Progenitor cell of endocrine pancreas (in vitro differentiated cells): ENCODE measurements at places on chromosomes 7 and 10. TPM values are rescaled to one million over a fixed set of nuclear protein-coding genes. Genes with fewer than 3 reads are reported as not detected.

The CYP26C1 gene
- 0.26 and 0.29 TPM in 2 replicates for total RNA-seq

The FZD8 gene
- 27.4 TPM in 2 replicates for total RNA-seq

The GPER1 gene
- 0.50 and 0.64 TPM in 2 replicates for total RNA-seq

The FAM3C gene
- total RNA-seq: 39.1 and 48.2 TPM in 2 replicates

The MMD2 gene
- total RNA-seq: not detected in 2 replicates

The WNT2 gene
- 0.33 and 0.46 TPM in 2 replicates for total RNA-seq

GRCh38 chr7:48755061-48755555, 169.2 kb upstream of the CDC14C start:
- H3K27me3 ChIP-seq: no peaks in the 10 kb centered on the region
- DNase-seq: no peak
- no peak overlapping the region for H3K4me3 ChIP-seq
- no peaks in the 10 kb centered on the region for H3K36me3 ChIP-seq
- H3K4me1 ChIP-seq: no peaks in the 10 kb centered on the region

DNA sequence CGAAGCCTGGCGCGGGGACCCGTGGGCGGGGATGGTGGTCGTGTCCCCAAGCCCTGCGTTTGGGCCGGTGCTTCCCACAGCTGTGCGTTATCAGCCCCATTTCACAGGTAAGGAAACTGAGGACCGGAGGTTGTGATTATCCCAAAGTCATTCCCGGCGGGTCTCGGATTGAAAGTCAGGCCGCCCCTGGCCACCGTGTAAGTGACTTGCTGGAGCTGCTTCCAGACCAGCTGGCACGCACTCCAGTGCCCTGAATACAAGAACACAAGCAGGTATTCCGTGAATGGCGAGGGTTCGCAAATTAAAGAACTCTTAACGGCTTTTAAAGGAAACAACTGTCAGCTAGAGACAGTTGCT, 675 bp upstream of the ATE1 start:
- H3K27ac ChIP-seq: peak overlapping the region; percentile 95
- peak overlapping the region; percentile 82 for H3K4me3 ChIP-seq
- peaks cover 10% of the 10 kb centered on the region for H3K36me3 ChIP-seq
- no peak for DNase-seq
- peaks cover 33% of the 10 kb centered on the region for H3K4me1 ChIP-seq

GRCh38 chr10:124296121-124296812, 122.5 kb downstream of the OAT start:
- H3K4me1 ChIP-seq: no peaks in the 10 kb centered on the region
- peaks cover 2% of the 10 kb centered on the region for H3K27me3 ChIP-seq
- no peaks in the 10 kb centered on the region for H3K36me3 ChIP-seq
- DNase-seq: no peak
- no peak overlapping the region for H3K27ac ChIP-seq
- no peak overlapping the region for H3K4me3 ChIP-seq

GRCh38 chr7:128204455-128204854, 36.6 kb upstream of the LEP start:
- peaks cover 64% of the 10 kb centered on the region for H3K27me3 ChIP-seq
- no peaks in the 10 kb centered on the region for H3K36me3 ChIP-seq
- peaks cover 8% of the 10 kb centered on the region for H3K4me1 ChIP-seq

GRCh38 chr10:96501985-96502384, 11.7 kb downstream of the TLL2 start:
- peaks cover 12% of the 10 kb centered on the region for H3K27me3 ChIP-seq
- H3K27ac ChIP-seq: no peak overlapping the region
- no peaks in the 10 kb centered on the region for H3K4me1 ChIP-seq
- H3K4me3 ChIP-seq: no peak overlapping the region
- no peak for DNase-seq
- H3K36me3 ChIP-seq: no peaks in the 10 kb centered on the region

- H3K4me1 ChIP-seq: peaks cover 59% of the 10 kb centered on the region
- no peak for DNase-seq
- H3K27me3 ChIP-seq: no peaks in the 10 kb centered on the region
- H3K4me3 ChIP-seq: no peak overlapping the region
These were observed 26.4 kb downstream of the PDLIM1 start for GRCh38 chr10:95264227-95265051.

DNA sequence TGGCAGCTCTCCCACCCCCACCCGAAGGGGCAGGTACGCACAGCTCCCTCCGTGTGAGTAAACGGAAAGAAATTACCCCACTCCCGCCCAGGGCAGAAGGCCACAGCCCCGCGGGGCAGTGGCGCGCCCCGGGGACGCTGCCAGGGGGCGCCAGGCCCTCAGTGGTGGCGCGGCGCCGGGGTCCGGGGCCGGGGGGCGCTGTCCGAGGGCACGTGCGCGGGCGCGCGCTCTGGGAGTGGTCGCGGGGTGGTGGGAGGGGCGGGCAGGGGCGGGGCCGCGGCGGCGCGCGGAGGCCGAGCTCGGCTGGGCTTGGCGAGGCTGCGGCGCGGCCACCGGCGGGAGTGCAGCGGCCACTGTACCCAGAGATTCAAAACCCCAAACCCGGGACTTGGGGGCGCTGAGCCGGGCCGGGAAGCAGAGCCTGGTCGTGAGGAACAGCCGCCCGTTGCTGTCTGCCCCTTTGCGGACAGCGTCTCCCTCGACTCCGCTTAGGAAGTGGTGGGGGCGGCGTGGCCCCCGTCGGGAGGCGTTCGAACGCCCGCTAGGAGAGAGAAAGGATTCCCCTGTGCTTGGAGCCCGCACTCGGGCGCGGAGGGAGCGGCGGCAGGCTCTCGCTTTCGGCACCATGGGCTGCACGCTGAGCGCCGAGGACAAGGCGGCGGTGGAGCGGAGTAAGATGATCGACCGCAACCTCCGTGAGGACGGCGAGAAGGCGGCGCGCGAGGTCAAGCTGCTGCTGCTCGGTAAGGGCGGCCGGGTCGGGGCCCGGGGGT, at the start of gene GNAI1:
GNAI1 (plus strand) TSS at position 296 of the 773 bp plus-strand sequence; CDS start at position 626, 330 bp downstream.
- peak; percentile 83 for DNase-seq
- H3K4me3 ChIP-seq: peak within 1 kb of the TSS; percentile 97
- no peaks in the 10 kb centered on the region for H3K27me3 ChIP-seq
- no peaks in the 10 kb centered on the region for H3K36me3 ChIP-seq
- H3K4me1 ChIP-seq: peaks cover 30% of the 10 kb centered on the region
- peak within 1 kb of the TSS; percentile 98 for H3K27ac ChIP-seq

- peaks cover 10% of the 10 kb centered on the region for H3K27me3 ChIP-seq
- no peak overlapping the region for H3K27ac ChIP-seq
- no peak overlapping the region for H3K4me3 ChIP-seq
- no peak for DNase-seq
These were observed 7.4 kb upstream of the TSPAN33 start for GRCh38 chr7:129136887-129137642.

DNA sequence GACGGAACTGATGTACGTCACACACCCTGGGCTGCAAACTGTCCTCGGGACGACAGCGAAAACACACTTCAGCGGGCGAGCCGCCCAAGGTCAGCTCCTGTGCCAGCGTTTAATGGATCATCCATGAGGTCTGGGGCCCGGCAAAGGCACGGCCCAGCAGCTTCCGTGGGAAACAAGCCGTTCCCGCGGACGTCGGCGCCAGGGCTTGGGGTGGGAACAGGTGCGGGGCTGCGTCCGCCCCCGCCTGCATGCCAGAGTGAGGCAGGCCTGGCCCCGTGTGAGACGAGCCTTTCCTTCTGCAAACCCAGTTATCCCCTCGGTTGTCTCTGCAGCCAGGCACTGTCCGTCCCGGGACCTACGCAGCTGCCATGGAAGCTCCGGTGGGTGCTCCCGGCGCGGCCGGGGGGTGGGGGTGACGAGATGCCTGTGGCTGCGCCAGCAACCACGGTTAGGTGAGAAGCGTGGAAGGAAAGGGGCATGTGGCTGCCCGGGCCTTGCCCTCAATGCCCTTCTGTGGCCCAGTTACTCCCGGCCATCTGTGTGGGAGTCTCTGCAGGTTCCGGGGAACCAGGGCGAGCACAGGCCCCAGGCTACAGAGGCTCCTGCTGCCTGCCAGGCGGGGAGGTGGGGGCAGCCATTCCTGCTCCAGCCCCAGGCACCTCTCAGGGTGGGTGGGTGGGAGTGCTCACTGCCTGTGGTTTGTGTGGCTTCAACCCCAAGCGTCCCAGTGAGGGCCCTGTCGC, 42.2 kb upstream of the PDGFA start:
- H3K36me3 ChIP-seq: peaks cover 4% of the 10 kb centered on the region
- no peak overlapping the region for H3K4me3 ChIP-seq
- no peak overlapping the region for H3K27ac ChIP-seq
- no peaks in the 10 kb centered on the region for H3K27me3 ChIP-seq
- DNase-seq: no peak

DNA sequence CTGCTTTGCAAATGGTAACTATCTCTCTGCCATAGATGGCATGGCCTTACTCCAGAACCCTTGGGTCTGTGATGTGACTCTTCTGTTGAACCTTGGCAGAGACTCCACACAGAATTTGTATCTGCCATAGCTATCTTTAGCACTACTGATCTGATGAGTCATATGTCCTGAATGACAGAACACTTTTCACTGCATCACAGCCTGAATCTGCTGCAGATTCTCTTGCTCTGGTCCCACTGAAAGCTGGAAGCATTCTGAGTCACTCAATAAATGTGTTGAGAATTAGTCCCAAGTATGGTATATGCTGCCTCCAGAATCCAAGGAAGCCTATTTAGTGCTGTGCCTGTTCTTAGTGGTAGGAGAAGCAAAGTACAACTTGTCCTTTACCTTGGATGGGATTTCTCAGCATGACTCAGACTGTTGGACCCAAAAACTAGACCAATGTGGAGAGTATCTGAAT, 39.5 kb upstream of the ANKRD1 start:
- no peak overlapping the region for H3K4me3 ChIP-seq
- no peaks in the 10 kb centered on the region for H3K27me3 ChIP-seq
- no peak overlapping the region for H3K27ac ChIP-seq
- H3K36me3 ChIP-seq: no peaks in the 10 kb centered on the region

- no peak overlapping the region for H3K4me3 ChIP-seq
- no peak for DNase-seq
- H3K27me3 ChIP-seq: peaks cover 4% of the 10 kb centered on the region
- peaks cover 2% of the 10 kb centered on the region for H3K36me3 ChIP-seq
- H3K4me1 ChIP-seq: no peaks in the 10 kb centered on the region
These were observed 104.7 kb downstream of the PDGFA start for GRCh38 chr7:414681-415560.

DNA sequence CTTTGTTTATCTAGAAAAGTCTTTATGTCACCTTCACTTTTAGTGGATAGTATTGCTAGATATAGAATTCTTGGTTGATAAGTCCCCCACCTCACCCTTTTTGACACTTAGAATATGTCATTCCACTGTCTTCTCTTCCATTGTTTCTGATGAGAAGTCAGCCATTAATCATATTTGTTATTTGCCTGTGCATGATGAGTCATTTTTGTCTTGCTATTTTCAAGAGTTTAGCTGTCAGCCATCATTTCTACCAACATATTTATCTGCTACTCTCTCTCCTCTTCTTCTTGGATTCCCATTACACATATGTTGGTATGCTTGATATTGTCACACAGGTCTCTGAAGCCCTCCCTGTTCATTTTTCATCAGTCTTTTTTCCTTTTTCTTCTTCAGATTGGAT, 160.8 kb upstream of the TCF7L2 start:
- no peak overlapping the region for H3K27ac ChIP-seq
- DNase-seq: no peak
- H3K4me3 ChIP-seq: no peak overlapping the region
- H3K36me3 ChIP-seq: peaks cover 9% of the 10 kb centered on the region
- H3K4me1 ChIP-seq: peaks cover 26% of the 10 kb centered on the region

DNA sequence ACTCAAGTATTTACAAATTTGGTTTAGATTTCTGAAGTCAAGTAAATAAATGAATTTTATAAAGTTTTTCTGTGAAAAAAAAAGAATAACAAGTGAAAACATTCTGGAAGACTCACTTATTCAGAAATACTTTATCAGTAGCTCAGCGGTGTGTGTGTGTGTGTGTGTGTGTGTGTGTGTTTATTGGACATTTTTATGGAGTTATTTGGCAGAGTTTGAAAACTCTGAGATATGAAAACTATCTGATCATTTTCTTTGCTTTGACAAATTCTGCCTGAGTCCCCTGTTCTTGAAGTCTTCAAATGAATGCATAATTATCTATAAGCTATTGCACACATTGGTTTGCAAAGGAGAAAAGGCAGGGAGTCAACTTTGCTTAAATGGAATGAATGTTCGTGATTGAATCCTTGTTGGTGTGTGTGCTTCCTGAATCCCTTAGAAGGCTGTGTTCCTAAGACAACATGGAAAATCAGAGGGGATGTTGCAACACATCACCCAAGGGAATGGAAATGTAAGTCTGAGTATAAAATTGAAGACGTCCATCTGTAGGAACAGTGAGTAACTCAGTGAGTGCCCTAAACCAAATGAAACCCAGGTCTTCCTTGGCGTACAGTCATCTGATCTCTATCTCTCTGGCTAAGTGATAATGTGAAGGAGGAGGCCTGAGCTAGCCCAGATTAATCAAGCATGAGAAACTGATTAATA, 160.9 kb downstream of the REEP3 start:
- H3K27ac ChIP-seq: no peak overlapping the region
- no peaks in the 10 kb centered on the region for H3K36me3 ChIP-seq
- no peak overlapping the region for H3K4me3 ChIP-seq
- DNase-seq: no peak
- no peaks in the 10 kb centered on the region for H3K27me3 ChIP-seq

DNA sequence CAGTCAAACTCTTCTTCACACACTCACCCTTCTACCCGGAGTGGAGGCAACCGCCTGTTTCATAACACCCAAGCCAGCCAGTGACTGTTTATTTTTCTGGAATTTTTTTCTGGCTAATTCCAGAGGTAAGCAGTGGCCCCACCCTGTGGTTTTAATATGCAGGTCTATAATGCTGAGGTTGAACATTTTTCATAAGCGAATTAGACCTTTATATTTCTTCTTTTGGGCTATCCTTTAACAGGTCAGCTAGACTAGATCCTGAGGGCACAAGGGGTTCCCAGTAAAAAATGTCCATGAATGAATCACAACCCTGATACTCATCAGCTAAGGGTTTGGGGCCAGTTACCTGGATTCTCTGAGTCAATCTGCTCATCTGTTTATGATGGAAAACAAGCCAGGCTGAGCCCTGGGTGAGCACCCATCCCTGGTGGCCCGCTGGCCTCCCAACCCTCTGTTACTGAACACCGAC, 76.2 kb downstream of the GRB10 start:
- no peak for DNase-seq
- peaks cover 5% of the 10 kb centered on the region for H3K4me1 ChIP-seq
- peaks cover 14% of the 10 kb centered on the region for H3K36me3 ChIP-seq
- peaks cover 17% of the 10 kb centered on the region for H3K27me3 ChIP-seq
- no peak overlapping the region for H3K27ac ChIP-seq
- H3K4me3 ChIP-seq: no peak overlapping the region

GRCh38 chr10:68153473-68154210, 44.4 kb downstream of the MYPN start:
- no peaks in the 10 kb centered on the region for H3K27me3 ChIP-seq
- no peaks in the 10 kb centered on the region for H3K36me3 ChIP-seq
- peaks cover 12% of the 10 kb centered on the region for H3K4me1 ChIP-seq
- H3K27ac ChIP-seq: peak overlapping the region; percentile 91

GRCh38 chr7:80182630-80183276, 48.1 kb downstream of the GNAI1 start:
- no peak overlapping the region for H3K27ac ChIP-seq
- no peak for DNase-seq
- no peak overlapping the region for H3K4me3 ChIP-seq

GRCh38 chr7:112232212-112232978, 25.9 kb downstream of the ZNF277 start:
- peaks cover 5% of the 10 kb centered on the region for H3K36me3 ChIP-seq
- no peak for DNase-seq
- no peak overlapping the region for H3K27ac ChIP-seq
